ENCODE measurements at places on chromosomes 2 and 18. TPM values are rescaled to one million over a fixed set of nuclear protein-coding genes. Genes with fewer than 3 reads are reported as not detected.

- DNase-seq = no peak
These were observed 24.2 kb upstream of the NBEAL1 start for GRCh38 chr2:202990501-202990900.

- no peak for DNase-seq
These were observed 428.4 kb downstream of the TSN start for GRCh38 chr2:122183890-122184289.

GRCh38 chr2:75563591-75563990 lies 2.9 kb upstream of the EVA1A start:
- DNase-seq = no peak

DNA sequence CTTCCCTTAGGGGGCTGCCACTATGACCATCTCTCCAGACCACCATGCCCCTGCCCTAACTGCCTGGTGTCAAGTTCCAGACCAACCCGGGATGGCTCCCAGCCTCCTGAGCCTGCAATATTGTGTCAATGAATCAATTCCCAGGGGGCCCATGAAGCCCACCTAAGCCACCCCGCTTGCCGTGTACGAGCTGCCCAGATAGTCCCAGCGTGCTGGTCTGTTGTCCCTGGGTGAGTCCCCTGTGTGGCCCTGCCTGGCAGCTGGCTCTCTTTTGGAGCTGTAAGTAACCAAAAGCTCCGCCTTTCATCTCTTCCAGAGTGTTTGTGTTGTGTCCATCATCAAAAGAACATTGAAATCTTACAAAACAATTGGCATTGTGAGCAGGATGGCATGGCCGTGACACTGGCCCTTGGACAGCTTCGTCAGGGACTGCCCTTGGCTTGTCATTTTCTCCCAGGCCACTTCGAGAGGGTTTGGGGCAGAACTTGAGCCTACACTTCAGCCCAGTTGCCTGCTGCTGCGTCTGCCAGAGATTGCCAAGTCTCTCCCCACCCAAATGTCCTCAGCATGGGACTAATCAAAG lies 11.3 kb upstream of the MAL start:
- DNase-seq = no peak

ACOXL gene
- not detected for total RNA-seq

Data from sciatic nerve (tissue), 2 donors.